ENCODE measurements at places on chromosomes 1 and 21. TPM values are rescaled to one million over a fixed set of nuclear protein-coding genes. Genes with fewer than 3 reads are reported as not detected.

C1orf21 gene
- 2.3 TPM for total RNA-seq

ADAMTS4 gene
- 0.30 TPM for total RNA-seq

STK40 gene
- total RNA-seq, result 48.7 TPM

TCHHL1 gene
- total RNA-seq, result not detected
